Stimulated activated CD8-positive, alpha-beta memory T cell treated with anti-CD3 and anti-CD28 coated beads, Interleukin-4, amount 100 ng/mL, for 1 hour (primary cell): ENCODE measurements at places on chromosomes 13 and 19.

- DNase-seq, result no peak
These were observed 16.8 kb upstream of the CPB2 start for GRCh38 chr13:46121597-46122163.

GRCh38 chr13:46995874-46996273, 99.0 kb upstream of the HTR2A start:
- DNase-seq, result no peak

DNA sequence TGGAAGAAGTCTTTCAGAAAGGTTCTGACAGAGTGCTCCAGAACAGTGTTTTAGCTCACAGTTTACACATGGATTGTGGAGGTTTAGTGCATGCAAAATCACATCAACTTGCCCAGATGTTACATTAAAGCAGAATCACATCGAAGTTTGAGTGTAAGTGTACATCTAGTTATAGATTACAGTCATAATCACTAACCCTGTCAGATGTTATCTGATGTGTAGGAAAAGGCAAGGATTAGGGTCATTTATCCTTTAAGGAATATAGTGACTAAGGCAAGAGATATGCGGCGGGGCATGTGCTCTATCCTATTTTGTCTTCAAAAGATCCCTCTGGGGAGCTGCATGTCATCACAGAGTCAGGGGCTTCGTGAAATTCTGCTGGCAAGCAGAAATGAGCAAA, 66.9 kb downstream of the CYSLTR2 start:
- no peak for DNase-seq

DNA sequence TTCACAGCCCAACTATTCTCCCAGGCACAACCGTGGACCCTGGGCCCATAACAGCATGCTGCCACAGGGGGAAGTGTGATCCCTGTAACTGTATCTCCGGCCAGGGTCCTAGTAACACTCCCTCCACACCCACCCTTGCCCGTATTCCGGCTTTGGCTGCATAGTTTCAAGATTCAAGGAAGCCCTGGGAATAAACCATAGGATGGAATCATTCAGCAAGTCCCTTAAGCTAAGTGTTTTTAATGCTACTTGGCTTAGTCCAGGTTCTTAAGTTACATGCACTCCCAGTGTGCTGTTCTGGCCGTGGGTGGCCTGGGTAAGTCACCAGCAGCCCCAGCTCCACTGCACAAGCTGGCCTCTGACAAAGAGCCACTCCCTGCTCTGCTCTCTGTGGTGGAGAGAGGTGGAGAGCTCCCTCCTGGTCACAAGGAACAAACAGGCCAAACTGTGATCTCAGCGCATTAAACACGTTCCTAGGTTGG, 532.4 kb upstream of the SGCG start:
- no peak for DNase-seq

DNA sequence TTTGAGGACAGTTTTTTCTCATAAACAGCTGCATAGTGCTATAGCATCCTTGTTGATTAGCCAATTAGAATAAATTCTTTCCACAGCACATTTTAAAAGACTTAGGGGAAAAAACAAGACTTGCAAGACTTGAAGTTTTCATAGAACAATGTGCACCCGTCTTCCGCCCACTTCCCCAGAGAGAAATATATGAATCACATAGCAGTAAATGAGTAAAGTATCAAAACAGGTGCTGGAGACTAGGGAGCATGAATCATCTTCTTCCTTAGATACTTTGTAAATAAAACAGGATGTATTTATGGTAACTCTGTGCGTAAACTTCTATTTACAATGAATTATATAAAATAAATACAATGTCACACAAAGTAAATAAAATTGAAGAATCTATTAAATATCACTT, 75.1 kb downstream of the COL4A2 start:
- DNase-seq, result no peak

DNA sequence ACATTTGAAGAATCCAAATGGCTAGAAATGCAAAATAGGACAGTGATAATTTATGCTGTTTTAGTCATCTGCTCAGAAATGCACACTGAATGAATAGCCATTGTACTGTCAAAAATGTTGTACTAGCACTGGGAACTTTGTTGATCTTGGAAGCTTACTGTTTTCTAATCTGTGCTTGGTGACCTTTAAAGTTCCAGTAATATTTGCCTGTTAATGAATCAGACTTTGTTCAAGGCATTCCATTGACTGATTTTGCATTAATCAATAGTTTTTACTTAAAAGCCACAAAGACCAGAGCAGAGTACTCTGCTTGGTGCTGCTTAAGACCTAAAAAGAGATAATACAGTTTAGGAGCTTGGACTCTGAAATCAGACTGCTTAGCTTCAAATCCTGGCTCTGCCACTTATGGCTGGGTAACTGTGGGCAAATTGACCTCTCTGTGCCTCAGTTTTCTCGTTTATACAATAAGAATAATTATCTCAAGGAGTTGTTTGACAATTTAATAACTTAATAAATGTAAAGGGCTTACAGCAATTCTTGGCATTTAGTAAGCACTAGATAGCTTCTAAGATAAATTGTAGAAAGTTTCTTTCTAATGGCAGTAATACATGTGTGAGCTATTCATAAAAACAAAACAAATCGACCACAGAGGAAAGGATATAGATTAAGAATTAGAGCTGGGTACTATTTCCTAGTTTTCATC, 4.6 kb upstream of the SLAIN1 start:
- no peak for DNase-seq

DNA sequence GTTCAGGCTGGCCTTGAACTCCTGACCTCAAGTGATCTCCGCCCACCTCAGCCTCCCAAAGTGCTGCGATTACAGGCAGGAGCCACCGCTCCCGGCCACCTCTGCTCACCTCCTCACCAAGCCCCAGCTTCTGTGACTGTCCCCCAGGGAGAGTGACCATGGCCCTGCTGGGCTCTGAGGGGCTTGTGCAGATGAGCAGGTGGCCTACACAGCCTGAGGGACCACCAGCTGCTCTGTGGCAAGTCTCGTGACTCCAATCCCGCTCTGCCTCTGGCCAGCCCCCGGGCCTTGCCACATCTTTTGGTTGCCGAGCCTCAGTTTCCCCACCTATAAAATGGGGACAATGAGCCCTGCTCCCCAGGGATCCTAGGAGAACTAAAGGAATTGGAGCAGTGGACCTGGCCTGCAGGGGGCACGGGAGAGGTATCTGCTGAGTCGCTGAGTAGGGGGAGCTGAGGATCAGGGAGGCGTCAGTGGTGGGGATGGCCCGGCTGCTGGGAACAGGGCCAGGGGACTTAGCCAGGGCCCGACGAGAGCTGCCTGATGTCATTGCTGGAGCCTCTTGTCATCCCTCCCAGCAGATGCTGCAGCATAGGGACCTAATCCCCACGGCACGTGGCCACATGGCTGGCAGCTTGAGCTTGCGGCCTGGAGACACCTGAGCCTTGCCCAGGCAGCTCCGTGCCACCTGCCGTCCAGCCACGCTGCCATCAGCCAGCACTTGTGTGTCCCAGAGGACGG, 74.7 kb downstream of the GADD45B start:
- DNase-seq, result no peak

DNA sequence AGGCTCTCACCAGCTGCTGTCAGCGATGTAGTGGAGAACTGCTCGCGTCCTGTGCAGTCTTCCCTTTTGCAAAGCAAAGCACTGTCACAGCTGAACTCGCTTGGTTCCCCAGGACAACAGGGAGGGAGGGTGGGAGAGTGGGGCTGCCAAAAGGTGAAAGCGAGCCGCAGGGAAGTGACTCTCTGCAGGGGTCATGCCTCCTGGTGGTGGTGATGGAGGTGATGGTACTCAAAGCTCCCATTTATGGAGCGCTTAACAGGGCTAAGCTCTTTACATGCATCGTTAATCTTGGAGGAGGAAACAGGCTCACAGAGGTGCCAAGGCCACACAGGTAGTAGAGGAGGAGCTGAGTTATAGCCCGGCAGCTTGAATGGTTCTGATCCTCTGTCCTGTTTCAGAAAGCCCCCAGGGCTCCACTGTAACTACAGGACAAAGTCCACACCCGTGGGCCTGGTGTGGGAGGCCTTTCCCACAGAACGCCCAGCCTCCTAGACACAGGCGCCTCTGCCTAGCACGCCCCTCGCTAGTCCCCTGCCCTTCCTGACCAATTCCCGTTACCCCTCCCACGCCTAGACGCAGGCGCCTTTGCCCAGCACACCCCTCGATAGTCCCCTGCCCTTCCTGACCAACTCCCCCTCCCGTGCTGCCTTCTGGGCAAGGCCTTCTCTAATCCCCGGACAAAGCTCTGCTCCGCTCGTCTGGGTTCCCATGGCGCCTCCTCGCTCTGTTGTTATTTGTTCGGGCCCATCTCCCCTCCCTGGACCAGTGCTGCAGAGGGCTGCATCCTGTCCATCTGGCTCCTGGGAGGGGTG, 10.7 kb downstream of the PPP1R37 start:
- no peak for DNase-seq

- no peak for DNase-seq
These were observed 71.7 kb upstream of the SOX21 start for GRCh38 chr13:94784066-94784465.

DNA sequence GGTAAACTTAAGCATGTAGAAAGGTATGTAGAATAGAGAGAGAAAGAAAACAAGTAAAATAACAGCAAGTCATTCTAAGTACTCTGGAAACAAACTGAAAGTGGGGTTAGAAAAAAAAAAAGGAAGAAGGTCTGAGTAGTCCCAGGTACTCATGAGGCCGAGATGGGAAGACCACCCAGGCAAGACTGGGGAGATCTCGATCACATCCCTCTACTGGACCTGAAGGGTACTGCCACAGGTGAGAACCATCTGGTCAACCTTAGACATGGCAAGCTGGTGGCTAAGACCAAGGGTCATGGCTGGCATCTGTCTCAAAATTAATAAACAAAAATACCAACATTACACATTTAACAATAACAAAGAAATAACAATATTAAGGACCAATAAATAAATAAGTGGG, 36.3 kb upstream of the ZNF724 start:
- DNase-seq, result no peak

- DNase-seq, result no peak
These were observed 1317.1 kb downstream of the SLITRK1 start for GRCh38 chr13:82565201-82565600.

GRCh38 chr19:31054430-31054829, 294.8 kb downstream of the TSHZ3 start:
- no peak for DNase-seq

DNA sequence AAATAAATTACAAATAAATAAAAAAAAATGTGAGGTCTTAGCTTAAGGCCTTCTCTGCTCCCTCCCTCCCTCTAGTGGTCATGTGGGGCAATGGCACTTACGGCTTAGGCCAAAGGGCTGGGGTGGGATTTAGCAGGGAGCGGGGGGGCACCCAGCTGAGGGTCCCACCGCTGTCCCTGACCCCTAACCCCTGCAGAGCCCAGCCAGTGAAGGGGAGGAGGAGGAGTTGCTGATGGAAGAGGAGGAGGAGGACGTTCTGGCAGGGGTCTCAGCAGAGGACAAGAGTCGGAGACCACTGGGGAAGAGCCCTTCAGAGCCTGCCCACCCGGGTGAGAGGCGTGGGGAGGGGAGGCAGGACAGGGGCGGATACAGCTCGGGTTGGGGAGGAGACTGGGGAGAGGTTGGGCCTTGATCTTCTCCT, 9.3 kb downstream of the MPND start:
- peak; percentile 39 for DNase-seq

DNA sequence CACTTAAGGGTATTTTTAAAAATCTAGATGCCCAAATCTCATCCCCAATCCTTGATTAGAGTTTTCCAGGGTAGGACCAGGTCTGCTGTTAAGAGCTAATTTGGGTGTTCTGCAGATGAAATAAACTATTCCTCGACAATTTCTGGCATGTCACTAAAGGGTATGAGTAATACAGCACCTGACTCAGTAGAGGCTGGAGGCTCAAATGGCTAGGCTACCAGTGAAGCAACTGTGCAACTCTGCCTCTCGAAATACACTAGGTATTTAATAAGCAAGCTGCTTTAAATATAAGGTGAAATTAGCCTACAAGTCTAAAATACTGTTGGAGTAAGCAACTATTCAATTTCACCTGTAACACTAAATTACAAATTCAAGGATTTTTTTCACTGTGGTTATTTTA, 1.5 kb downstream of the RNF6 start:
- no peak for DNase-seq

GRCh38 chr19:37669450-37669914, 14.2 kb upstream of the ZFP30 start:
- DNase-seq, result no peak

- DNase-seq, result no peak
These were observed 97.0 kb downstream of the DCT start for GRCh38 chr13:94382517-94382916.

- no peak for DNase-seq
These were observed 371.6 kb upstream of the OBI1 start for GRCh38 chr13:79030513-79030912.

DNA sequence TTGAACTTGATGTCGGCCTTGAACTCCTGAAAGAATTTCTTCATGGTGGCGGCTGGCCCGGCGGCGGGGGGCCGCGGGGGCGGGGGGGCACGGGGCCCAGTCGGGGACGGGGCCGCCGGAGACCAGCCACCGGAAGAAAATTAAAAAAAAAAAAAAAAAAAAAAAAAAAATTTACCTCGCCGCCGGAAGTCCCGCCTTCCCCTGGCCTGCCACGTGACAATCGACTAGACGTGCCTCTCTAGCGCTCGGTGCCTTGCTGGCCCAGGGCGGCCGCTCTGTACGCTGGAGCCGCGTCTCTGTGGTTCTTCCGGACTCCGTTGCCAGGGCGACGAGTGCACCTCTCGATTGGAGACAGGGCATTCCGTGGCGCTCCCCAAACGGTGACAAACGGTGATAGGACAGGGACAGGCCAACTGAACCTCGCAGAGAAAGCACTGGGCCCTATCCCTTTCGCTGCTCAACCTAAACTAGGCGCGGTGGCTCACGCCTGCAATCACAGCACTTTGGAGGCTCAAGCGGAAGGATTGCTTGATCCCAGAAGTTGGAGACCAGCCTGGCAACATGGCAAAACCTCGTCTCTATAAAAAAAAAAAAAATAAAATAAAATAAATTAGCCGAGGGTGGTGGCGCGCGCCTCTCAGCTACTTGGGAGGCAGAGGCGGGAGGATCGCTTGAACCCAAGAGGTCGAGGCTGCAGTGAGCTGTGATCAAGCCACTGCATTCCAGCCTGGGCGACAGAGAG, at the start of gene UBXN6:
Gene UBXN6 (minus strand): TSS at position 141 of the 742 bp plus-strand sequence. CDS start 97 bp downstream, at position 44.
- peak; percentile 93 for DNase-seq

- no peak for DNase-seq
These were observed 630 bp downstream of the PNPLA6 start for GRCh38 chr19:7535998-7536695.

DNA sequence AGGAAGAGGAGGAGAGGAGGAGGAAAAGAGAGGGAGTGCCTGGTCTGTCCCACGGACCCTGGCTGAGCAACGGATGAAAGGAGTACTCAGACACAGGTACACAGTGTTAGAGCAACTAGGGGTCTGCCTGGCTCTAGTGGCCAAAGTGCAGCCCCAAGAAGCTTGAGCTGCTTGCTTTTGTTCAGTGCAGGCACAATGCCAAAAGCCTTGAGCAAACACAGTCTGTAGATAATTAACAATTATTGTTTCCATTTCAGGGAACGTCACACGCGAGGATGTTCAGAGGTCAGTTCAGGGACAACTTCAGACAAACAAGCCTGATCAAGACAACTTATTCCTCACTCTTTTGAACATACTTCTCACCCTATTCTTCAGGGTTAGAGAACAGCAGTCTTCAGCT, 32.2 kb upstream of the ZNF726 start:
- DNase-seq, result no peak

- no peak for DNase-seq
These were observed 43.7 kb downstream of the RFXAP start for GRCh38 chr13:36862722-36863121.

GRCh38 chr19:51372649-51373504, at the start of gene NKG7:
NKG7 (minus strand) TSS chr19:51372654; CDS start chr19:51372535, 119 bp downstream.
- DNase-seq, result peak; percentile 70

- no peak for DNase-seq
These were observed 442 bp downstream of the REXO1 start for GRCh38 chr19:1847684-1848398.
